ENCODE measurements at places on chromosomes 1 and 21.

DNA sequence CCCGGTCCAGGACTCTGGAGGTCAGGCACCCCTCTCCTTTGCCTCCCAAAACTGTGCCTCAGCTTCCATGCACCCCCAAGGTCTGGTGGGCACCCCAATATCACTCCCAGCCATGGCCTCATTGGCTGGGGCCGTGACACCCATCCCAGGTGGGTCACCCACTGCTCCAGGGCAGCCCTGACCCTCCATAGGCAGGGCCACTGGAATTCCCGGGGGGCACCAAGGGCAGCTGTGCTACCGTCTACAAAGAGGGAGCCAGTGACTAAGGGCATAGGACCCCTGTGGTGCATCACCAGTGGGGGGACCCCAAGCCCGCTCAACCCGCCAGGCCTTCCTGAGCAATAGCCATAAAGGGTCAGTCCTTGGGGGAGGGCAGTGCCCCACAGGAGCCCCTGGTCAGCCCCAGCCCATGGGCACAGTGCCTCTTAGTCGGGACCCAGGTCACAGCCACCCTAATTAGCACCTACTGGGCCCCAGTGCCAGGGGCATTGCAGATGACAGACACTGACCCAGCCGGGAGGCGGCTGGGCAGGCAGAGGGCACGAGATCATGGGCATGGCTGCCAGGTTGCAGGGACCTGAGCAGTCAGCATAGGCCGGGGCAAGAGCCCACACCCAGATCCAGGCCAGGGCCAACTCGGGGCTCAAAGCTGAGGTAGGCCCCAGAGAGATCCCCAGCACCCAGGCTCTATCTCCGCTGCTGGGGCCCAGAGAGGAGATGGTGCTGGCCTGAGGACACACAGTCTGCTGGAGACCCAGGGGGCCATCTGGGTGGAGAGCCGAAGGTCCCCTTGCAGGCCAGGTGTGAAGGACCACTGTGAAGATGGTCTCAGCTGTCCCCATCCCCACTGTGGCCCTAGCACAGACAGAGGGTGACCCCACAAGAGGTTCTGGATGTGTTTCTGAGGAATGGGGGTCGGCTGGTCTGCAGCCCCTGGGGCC, 19.0 kb upstream of the ARF1 start:
- DNase-seq, result no peak

GRCh38 chr1:221644663-221645258, 97.1 kb downstream of the DUSP10 start:
- DNase-seq, result no peak

GRCh38 chr21:37159053-37159776, 86.2 kb downstream of the TTC3 start:
- DNase-seq, result no peak

DNA sequence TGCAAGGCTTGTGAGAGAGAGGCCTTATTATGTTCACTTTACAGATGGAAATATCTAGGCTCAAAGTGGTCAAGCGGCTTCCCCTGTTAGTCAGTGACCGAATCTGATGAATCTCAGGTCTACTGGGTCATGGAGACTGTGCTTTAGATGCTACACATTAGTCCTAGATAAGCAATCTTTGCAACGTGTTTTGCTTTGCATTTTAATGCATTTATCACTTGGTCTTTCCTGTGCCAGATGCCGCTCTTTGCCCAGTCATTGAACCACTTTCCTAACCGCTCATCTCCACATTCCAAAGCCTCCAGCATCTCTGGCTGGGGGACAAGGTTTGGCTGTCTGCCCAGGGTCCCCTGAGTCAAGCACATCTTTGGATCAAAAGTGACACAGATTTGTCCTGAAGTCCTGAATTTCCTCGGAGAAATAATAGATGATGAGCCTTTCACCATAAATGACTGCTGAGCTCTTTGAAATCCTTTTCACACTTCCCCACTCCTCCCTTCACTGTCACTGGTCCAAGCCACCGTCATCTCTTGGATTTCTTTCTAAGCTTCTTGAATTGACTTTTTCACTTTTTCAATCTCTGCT, 96.0 kb upstream of the USP24 start:
- DNase-seq, result no peak

DNA sequence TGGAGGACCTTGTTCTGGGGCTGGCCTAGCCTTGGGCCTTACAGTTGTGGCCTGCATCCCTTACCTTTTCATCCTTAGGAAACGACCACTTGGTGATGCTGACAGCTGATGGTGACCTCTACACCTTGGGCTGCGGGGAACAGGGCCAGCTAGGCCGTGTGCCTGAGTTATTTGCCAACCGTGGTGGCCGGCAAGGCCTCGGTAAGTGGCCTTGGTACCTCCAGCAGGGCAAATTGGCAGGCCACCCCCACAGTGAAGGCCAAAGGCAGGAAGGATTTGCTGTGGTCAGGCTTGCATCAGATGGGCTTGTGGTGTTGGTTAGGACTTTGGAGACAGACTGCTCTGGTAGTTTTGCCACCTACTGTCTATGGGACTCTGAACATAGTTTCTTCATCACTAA, 17.7 kb upstream of the TRNAU1AP start:
- no peak for DNase-seq

DNA sequence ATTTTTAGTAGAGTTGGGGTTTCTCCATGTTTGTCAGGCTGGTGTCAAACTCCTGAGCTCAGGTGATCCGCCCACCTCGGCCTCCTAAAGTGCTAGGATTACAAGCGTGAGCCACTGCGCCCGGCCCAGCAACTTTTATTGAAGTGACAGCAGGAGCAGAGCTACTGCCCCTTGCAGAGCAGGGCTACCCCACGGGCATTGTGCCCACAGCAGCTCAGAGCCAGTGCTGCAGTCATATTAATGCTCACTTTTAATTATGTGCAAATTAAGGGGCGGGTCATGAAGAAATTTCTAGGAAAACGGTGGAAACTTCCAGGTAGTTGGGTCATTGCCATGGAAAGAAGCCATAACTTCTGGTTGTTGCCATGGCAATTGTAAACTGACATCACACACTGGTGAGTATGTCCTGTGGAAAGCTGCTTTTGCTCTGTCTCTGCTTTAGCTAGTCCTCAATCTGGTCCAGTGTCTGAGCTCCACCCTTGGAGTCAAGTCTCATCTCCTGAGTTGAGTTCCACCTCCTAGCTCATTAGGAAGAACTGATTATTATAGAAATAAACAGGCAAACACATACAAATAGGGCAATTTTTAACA, 127.3 kb upstream of the ADGRL4 start:
- DNase-seq, result no peak

DNA sequence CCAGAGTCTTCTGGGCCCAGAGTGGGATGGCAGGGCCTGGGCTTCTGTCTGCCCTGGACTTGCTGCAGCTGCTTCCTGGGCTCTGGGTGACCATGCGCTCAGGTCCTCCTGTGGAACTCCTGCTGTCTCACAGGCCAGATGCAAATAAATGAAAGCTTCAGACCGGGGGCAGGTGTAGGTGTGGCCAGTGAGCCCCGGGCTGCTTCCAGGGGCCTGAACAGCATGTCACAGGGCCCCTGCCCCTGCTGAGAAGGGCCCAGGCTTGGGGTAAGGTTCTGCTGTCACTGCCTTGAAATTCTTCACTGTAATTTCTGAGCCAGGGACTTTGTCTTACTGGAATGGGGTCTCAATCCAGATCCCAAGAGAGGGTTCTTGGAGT, 2.5 kb upstream of the PKNOX1 start:
- DNase-seq, result no peak

GRCh38 chr1:7386226-7387052, 384.7 kb upstream of the VAMP3 start:
- peak; percentile 43 for DNase-seq

- no peak for DNase-seq
Measured at GRCh38 chr1:89363196-89363595, 663 bp upstream of the GBP6 start.

GRCh38 chr1:44336668-44337067, 18.4 kb downstream of the ERI3 start:
- no peak for DNase-seq

GRCh38 chr1:41103766-41104165, 82.2 kb upstream of the SLFNL1 start:
- no peak for DNase-seq

DNA sequence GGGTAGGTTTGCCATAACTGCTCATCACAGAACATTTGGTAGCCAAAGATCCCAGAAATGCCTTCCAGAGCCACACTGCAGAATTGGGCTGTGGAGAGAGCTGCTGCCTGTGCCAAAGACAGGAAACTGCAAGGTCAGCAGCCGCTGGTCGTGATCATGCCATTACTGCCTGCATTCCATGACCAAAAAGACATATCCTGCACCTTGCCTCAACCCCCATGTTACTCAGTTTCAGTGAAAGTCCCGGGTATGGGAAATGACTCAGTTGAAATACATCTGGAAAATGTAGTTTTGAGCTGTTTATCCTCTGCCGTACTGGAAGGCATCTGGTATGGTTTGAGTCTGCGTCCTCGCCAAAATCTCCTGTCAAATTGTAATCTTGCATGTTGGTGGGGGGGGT, 161.7 kb downstream of the FCRL5 start:
- DNase-seq, result no peak

- DNase-seq, result no peak
Measured at GRCh38 chr1:91818713-91818975, 67.3 kb downstream of the TGFBR3 start.

GRCh38 chr1:75503221-75503974, 107.5 kb downstream of the SLC44A5 start:
- no peak for DNase-seq
